ENCODE measurements at places on chromosomes 6 and 20.
A peak's percentile ranks its signal among the peaks of the same experiment; 100 is the strongest.

- DNase-seq = no peak
These were observed 37.9 kb upstream of the PRL start for GRCh38 chr6:22334778-22335177.

- DNase-seq = no peak
These were observed 63.3 kb upstream of the ZNF133 start for GRCh38 chr20:18224968-18225568.

GRCh38 chr6:167568407-167569024 lies 243.6 kb downstream of the TTLL2 start:
- DNase-seq = no peak

DNA sequence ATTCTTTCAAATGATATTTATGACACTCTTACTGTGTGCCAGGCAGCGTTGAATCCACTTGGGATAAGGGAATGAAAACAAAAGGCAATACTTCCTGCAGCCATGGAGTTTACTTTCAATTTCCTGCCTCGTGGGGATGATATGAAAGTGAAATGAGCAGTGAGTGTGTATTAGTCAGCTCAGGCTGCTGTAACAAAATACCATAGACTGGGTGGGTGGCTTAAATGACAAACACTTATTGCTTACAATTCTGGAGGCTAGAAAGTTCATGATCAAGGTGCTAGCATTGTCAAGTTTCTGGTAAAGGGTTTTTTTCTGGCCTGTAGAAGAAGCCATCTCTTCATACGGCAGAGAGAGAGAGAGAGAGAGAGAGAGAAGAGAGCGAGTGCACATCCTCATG lies 41.7 kb downstream of the TSHZ2 start:
- DNase-seq = no peak

DNA sequence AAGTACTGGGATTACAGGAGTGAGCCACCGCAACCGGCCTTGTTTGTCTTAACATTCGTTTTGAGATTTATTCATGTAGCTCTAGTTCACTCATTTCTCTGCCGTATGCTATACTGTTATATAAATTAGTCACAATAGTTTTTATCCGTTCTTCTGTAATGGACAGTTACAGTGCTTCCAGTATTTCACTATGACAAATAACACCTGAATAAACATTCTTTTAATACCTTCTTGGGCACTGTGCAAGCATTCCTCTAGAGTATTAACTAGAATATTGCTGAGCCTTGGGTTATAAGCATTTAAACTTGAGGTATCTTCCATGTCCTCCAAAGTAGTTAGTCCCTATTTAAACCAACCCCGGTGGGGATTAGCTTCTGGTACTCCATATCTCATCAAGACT lies 45.6 kb downstream of the STK38 start:
- no peak for DNase-seq

GRCh38 chr6:12545619-12546409 lies 170.8 kb upstream of the PHACTR1 start:
- no peak for DNase-seq

DNA sequence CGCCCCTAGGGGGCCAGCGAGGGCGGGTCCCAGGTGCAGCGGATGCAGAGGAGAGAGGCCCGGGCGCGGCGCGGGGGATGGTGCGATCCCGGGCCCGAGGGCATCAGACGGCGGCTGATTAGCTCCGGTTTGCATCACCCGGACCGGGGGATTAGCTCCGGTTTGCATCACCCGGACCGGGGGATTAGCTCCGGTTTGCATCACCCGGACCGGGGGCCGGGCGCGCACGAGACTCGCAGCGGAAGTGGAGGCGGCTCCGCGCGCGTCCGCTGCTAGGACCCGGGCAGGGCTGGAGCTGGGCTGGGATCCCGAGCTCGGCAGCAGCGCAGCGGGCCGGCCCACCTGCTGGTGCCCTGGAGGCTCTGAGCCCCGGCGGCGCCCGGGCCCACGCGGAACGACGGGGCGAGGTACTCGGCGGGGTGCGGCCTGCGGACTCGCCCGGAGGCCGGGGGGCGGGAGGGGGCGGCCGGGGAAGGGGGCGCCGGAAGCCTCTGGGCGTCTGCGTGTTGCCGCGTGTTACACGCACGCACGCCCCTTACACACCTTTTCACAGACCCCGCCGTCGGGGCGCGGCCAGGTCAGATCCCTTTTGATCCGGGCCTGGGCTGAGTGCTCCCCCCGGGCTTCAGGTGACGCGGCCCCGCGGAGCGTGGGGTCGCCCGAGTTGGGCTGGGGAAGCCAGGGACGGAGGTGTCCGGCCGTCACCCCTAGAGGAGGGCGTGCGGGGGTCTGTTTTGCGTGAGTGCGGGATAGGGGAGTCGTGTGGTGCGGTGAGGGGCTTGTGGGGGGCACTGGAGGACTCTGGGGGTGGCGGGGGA lies 412 bp downstream of the TRIB3 start:
- peak; percentile 66 for DNase-seq

GRCh38 chr6:169112483-169113320 lies 140.9 kb downstream of the THBS2 start:
- no peak for DNase-seq
